ENCODE measurements at places on chromosomes 12 and 14. TPM values are rescaled to one million over a fixed set of nuclear protein-coding genes. Genes with fewer than 3 reads are reported as not detected.

DNA sequence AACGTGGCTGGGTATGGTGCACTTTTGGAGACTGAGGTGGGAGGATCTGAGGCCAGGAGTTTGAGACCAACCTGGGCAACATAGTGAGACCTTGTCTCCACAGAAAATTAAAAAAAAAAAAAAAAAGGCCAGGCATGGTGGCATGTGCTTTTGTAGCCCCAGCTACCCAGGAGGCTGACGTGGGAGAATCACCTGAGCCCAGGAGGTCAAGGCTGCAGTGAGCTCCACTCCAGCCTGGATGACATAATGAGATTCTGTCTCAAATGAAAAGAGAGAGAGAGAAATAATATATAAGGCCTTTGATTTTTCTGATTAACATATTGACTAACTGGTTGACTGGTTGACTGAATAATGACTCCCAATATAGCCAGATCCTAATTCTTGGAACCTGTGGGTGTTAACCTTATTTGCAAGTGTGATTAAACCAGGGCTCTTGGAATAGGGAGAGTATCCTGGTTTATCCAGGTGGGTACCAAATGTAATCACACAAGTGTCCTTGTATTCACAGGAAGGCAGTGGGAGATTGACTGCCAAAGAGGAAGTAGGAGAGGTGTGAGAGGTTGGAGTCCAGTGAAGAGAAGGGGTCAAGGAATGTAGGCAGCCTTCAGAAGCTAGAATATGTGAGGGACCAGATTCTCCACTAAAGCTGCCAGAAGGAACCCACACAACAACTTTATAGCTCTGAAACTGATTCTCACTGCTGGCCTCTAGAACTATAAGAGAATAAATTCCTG is 12.0 kb downstream of the YY1 start:
- DNase-seq = no peak

DNA sequence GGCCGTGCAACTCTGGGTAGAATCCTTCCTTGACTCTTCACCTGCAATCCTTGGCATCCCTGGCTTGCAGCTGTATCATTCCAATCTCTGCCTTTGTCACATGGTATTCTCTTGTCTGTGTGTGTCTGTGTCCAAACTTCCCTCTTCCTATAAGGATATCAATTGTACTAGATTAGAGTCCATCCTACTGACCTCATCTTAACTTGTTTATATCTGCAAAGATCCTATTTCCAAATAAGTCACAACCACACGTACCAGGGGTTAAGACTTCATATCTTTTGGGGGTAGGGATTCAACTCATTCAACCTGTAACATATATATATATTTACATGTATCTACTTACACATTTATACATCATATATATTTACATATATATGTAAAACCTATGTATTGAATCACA is 29.6 kb upstream of the RASSF3 start:
- no peak for DNase-seq

GRCh38 chr12:66929121-66929520 is 250.2 kb upstream of the GRIP1 start:
- no peak for DNase-seq

DNA sequence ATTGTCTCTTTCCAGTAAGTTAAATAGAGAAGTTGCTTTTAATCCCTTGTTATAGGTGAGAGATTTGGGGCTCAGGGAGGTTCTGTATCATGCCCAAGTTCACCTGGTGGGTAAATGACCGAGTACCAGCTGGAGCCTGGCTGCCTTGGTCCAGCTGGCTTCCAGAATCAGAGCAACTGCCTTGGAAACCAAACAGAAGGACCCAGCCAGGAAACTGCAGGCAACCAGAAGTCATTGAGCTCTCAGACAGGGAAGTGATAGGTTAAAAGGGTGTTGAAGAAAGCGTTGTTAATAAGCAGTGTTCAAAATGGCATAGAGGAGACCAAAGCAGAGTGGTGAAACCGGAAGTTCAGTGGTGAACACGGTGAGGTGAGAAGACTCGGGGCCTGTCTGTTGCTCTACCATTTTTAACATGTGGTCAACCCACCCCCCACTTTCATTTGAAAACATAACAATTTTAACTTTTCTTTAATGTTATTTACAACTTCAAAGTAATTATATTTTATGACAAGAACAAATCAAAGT is 54.9 kb downstream of the PLEKHG7 start:
- DNase-seq = no peak

GRCh38 chr14:95046711-95047681 is 110.3 kb downstream of the DICER1 start:
- DNase-seq = no peak

DNA sequence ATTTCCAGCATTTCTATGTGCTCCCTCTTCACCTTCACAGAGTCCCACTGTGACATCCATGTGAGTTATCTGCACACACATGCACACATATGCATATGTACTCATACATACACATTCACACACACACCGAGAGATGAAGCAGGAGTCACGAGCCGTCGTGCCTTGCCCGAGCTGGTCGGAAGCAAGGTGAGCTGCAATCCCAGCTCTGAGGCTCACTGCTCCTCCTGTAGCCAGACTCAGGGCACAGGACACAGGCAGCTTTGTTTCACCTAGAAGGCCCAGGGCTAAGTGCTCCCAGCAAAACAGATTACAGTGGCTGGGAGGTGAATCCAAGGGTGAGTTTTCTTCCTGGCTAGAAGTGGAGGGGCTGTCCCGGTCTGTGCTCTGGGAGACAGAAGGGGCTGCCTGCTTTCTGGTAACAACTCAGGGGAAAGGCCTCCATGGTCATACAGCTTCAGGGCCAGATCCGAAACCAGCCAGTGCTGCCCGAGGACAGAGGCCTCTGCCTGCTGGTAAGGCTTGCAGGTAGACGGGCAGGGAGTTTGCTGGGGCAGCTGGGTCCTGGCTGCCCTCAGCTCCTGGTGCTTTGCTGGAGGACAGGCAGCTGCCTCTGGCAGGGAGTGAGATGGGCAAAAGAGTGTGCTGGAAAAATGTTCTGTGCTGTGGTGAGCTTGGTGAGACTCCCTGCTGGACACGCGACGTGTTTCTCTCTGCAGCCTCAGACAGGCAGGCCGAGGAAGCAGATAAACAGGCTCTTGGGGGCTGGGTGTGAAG is 123.7 kb downstream of the CRACR2A start:
- DNase-seq = no peak

DNA sequence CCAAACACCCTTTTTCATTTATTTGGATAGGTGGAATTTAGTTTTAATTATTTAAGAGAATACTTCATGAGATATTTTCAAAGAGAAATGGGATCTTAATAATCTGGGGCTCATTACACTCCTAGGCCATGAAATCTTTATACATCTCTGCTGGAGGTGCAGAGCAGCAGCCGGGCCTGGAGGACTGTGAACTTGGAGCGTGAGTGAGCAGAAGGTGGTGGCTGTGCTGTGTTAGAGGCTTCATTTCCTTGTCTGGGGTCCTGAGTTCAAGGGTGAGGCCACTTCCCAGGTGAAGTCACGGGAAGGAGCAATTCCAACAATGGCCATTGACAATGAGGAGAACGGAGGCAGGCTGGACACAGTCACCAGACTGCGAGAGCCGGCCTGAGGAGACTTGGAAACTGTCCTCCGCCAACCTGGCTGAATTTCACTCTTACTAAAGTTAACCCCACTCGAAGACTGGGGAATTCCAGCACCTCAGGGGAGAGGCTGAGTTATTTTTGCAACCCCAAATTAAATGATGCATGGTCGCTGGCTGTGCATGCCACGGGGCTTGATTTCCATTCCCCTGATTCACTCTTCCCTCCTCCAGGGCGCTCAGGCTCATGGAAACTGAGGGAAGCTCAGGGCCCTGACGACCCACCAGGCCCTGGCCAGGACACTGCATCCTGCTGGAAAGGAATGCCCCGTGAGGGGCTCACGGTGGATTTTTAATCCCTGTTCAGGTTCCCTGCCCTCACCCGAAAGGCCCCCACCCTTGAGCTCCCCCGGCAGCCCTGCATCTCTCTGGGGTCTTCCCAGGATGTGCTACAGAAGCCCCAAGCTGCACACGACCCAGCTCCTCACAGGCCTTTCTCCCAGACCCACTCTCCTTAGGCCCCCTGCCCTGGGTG is 22.6 kb upstream of the TRAF3 start:
- no peak for DNase-seq

GRCh38 chr12:2267703-2268470 is 215.1 kb downstream of the CACNA1C start:
- no peak for DNase-seq

DNA sequence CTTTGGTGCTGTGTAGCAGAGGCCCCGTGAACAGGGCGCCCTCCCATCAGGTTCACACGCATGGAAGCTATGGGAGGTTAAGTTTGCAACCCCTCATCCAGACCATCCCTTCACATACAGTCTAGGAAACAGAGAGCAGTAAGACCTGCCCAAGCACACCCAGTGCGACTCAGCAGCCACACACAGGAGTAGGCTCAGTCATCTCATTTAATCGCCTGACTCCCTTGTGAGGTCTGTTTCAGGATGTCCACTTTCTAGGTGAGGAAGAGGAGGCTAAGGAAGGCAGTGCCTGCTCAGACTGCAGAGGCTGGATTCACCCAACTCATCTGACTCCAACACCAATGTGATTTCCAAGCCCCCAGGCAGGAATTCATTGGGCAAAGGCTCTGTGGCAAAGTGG is 11.9 kb downstream of the BDKRB1 start:
- no peak for DNase-seq

DNA sequence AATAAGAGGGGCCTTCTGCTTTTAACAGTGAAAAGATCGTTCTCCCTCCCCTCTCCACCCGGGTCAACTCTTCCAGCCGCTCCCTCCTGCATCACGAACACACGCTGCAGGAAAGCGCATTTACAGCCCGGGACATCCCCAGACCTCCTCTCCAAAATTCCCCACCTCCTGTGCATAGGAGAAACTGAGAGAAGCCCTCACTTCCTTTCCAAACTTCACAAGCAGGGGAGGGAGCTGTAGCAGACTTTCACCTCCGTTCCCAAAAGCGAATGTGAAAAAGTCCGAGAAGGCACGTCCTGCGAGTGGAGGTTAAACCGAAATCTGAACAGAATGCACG is 513 bp downstream of the BCAT1 start:
- DNase-seq = peak; percentile 10

DNA sequence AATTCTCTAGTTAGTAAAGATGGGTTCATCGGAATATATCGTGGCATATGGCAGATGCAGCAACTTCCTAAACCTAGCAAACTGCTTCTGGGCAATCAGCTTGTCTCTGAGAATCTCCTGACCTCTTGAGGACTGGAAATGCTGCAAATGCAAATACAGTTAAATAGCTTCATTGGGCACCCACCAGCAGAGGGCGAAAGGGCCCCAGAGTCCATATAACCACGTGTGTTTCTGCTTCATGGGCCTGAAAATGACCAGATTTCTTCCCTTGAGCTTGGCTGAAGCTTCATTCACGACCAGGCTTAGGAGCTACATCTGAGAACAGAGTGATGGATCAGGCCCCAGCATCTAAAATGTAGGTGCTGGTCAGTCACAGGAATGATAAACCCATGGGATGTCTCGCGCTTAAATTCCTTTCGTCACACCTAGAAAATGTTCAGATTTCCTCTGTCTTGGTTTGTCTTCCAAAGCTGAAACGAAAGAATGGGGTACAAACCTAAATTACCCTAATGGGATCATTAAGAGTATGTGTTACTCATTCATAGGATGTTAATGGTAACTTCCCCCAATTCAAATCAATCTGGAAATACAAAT is 1482.5 kb upstream of the TMEM132C start:
- no peak for DNase-seq

DNA sequence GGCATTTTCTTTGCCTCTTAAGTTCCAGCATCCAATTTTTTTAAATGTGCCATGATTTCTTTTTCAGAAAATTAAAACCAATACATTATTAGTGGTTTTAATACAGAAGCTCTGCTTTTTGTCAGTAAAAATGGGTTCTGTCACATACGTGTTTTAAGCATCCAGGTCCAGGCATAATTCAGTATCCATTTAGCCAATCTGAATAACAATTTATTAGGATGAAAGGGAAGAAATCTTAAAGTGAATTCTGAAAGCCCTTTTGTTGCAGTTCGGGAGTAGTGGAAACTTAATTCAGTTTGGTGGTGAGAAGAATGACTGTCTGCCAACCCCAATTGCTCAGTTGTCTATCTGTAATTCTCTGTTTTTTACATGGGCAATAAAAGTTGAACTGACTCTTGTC is 7.2 kb downstream of the XPOT start:
- no peak for DNase-seq

- no peak for DNase-seq
These were observed 27.4 kb upstream of the METAP2 start for GRCh38 chr12:95446506-95446900.

GRCh38 chr14:65864984-65865383 is 452.5 kb downstream of the FUT8 start:
- no peak for DNase-seq

GRCh38 chr12:120874547-120875245 is 29.5 kb downstream of the SPPL3 start:
- DNase-seq = no peak

GRCh38 chr12:112304436-112304835 is 77.8 kb downstream of the HECTD4 start:
- no peak for DNase-seq

DNA sequence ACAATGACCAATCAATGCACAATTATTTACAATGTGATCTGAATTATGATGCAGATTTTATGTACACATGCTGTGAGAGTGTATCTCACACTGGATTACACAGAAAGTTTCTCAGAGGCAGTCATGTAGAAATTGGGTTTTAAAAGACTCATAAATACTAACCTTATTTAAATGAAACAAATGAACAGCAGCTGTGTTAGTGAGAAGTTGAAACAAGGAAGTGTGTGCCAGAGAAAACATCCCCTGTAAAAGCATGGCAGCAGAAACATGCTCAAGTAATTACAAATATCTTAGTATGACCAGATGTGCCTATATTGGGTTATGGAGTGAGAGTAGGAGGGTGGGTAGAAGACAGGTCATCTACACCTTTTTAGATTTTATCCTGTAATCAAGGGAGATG is 723.7 kb downstream of the C12orf50 start:
- DNase-seq = no peak

- DNase-seq = peak; percentile 23
These were observed at the start of gene SNW1 for GRCh38 chr14:77760381-77761204. Gene SNW1, minus strand, starts transcription at chr14:77761156. Its CDS starts 29 bp downstream, at chr14:77761127.

GRCh38 chr14:105900398-105901160 is 374.2 kb downstream of the TMEM121 start:
- no peak for DNase-seq

CD163 gene
- total RNA-seq = not detected

OVCH1 gene
- total RNA-seq = not detected

RERGL gene
- 1.1 TPM for total RNA-seq

CCDC177 gene
- total RNA-seq = not detected

ARMH4 gene
- 6.6 TPM for total RNA-seq

C12orf42 gene
- not detected for total RNA-seq

YY1 gene
- 47.5 TPM for total RNA-seq

Measured in glomerular endothelial cell (primary cell).